ENCODE measurements at places on chromosomes 5 and 9.

- no peak for DNase-seq
Measured at GRCh38 chr9:12853051-12853450, 78.2 kb downstream of the LURAP1L start.

DNA sequence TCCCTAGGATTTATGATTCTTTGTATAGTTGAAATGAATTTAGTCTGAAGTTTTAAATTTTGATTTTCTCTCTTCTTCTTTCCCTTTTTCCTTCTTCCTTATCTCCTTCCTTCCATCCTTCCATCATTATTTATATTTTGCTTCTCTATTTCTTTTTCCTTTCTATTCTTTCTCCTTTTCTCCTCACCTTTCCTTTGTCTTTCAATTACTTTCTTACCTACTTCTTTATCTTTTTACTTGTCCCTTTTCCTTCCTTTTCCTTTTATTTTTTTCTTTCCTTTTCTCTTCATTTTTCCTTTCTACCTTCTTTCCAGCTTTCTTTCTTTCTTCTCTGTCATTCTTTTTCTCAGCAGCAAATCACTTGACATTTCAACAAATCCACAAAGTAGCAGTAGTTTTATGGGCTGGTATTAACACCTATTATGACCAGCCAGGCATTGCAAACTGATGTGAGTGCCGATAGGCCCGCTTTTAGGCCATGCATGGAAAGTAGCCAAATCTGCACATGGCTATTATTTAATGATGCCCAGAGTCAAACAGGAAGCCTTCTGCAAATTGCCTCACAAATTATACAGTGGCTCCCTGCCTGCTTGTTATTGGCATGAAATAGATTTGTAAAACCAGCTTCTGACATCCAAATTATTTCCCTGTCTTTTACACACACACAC is 37.1 kb upstream of the NR3C1 start:
- no peak for DNase-seq

- no peak for DNase-seq
Measured at GRCh38 chr9:136831720-136832104, 10.6 kb upstream of the AJM1 start.

DNA sequence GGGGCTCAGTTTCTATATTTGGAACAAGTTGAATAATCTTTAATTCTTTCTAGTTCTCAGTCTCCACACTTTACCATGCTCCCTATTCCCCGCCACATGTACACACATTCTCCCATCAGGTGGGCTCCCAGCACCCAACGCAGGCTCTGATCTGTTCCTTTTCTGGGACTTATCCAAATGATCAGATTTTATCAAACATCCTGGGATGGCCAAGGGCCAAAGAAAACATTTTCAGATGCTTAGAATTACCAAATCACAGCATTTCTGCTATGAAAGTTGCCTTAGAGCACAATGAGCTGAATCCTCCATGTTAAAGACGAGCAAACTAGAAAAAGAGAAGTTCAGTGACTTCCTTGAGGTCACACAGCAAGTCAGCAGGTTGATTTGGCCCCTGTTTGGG is 153.4 kb downstream of the SEC61B start:
- no peak for DNase-seq
